ENCODE measurements at places on chromosomes 4 and X. TPM values are rescaled to one million over a fixed set of nuclear protein-coding genes. Genes with fewer than 3 reads are reported as not detected.

DNA sequence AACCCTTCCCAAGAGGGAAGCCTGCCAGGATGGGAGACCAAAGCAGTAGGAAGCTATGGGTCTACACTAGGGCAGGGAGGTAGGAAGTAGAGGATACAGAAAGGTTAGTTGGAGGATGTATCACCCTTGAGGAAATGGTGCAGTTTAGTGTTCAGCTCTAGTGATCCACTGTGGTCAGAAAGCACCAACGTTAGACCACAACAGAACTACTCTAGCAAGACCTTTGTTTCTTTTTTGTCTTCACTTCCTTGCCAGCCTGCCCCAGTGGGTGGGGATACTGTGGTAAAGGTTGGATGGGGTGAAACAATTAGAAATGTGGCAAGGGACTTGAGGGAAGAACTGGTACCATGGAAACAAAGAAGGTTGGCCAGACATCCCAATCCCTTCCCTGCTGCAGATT lies 83.3 kb downstream of the DDIT4L start:
- DNase-seq: no peak
- no peaks in the 10 kb centered on the region for H3K27me3 ChIP-seq
- no peak overlapping the region for H3K4me3 ChIP-seq
- H3K4me1 ChIP-seq: no peaks in the 10 kb centered on the region

- no peaks in the 10 kb centered on the region for H3K4me1 ChIP-seq
- H3K27ac ChIP-seq: no peak overlapping the region
- no peaks in the 10 kb centered on the region for H3K27me3 ChIP-seq
- H3K36me3 ChIP-seq: no peaks in the 10 kb centered on the region
- no peak overlapping the region for H3K4me3 ChIP-seq
- no peak for DNase-seq
Measured at GRCh38 chr4:4641661-4642495, 100.0 kb upstream of the STX18 start.

DNA sequence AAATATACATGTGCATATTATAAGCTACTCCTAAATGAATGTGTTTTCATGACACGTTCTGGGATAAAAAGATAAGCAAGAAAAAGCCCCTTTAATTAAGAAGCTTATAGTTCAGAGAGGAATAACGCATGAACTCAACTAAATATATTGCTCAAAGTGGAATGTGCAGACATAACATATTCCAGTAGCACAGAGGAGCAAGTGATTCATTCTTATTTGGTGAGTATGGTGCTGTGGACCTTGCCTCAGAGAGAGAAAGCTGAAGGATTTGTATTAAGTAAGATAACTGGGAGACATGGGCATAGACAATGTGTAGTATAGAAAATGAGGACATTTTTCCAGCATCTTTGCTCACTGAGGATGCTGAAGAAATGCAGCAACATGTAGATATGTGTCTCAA lies 76.8 kb downstream of the CFAP299 start:
- H3K27ac ChIP-seq: no peak overlapping the region
- no peaks in the 10 kb centered on the region for H3K4me1 ChIP-seq
- no peak for DNase-seq
- H3K4me3 ChIP-seq: no peak overlapping the region
- no peaks in the 10 kb centered on the region for H3K36me3 ChIP-seq

- H3K27me3 ChIP-seq: no peaks in the 10 kb centered on the region
- no peak overlapping the region for H3K27ac ChIP-seq
- DNase-seq: no peak
- H3K4me3 ChIP-seq: no peak overlapping the region
Measured at GRCh38 chrX:130552444-130553073, 150.8 kb downstream of the RBMX2 start.

DNA sequence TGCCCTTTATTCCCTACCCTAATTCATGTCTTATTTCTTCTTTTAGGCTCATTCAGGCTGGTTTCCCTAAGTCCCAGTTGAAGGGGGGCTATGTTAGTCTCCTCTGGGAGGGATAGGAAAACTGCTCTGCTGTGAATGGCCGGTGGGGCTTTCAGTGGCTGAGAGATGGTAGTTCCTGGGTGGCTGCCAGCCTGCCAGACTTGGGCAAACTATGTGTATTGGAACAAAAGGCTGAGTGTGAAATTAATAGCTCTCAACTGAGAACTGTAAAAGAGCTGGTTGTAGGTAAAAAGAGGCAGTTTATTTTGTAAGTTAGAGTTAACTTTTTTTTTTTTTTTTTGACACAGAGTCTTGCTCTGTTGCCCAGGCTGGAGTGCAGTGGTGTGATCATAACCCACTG lies 28.8 kb downstream of the ARHGAP10 start:
- H3K27ac ChIP-seq: peak overlapping the region; percentile 68
- H3K4me3 ChIP-seq: no peak overlapping the region
- H3K4me1 ChIP-seq: peaks cover 66% of the 10 kb centered on the region
- H3K36me3 ChIP-seq: no peaks in the 10 kb centered on the region

DNA sequence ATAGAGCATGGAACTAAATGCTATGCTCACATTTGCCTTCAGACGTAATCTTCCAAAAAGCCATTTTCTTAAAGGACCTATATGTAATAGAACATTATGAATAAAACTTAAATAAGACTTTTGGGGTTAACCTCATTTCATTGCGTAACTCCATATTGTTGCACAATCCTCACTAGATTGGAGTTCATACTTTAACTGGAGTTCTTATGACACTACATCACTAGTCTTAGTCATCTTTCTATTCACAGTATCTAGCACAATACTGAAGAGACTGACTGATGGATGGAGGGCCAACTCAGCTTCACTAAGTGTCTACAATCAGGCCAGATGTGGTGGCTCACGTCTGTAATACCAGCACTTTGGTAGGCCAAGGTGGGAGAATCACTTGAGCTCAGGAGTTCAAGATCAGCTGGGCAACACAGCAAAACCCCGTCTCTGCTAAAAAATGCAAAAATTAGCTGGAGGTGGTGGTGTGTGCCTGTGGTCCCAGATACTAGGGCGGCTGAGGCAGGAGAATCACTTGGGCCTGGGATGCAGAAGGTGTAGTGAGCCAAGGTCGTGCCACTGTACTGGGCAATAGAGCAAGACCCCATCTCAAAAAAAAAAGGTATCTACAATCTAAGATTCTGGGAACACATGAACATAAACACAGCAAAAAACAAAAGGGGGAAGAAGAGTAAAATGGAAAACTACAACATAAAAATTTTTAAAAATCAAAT lies 80.8 kb upstream of the MAB21L2 start:
- H3K27me3 ChIP-seq: no peaks in the 10 kb centered on the region
- no peak overlapping the region for H3K27ac ChIP-seq
- no peaks in the 10 kb centered on the region for H3K4me1 ChIP-seq

Gene INTU
- total RNA-seq: 6.3 TPM

DNA sequence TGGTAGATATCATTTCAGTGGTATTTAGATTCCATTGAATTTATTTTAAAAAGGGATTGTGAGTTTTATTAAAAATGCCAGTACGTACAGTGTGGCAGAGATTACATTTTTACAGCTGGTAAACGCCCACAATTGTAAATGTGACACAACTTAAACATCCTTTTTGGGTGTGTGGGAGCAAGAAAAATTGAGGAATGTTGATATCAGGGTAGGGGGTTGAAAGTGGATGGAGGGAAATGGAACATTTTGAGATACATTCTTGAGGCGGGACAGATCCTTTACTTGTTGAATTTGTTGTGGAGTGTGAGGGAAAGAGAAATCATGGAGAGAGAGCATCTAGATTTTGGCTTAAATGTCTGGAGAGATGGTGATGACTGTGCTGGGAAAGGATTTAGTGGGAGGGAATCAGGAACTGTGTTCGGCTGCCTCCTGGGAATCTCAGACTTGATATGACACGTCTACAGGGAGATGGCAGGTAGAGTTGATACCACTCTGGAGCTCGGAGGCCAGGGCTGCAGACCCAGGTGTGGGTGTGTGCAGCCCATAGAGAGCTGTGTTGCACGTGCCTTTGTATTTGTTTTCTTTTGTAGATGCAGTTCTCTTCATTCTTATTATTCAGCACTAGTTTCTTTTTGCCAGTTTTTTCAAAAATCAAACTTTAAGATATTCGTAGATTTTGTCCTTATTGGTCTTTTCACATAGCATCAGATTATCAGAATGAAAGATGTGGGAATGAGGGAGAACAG lies 10.8 kb downstream of the TMEM131L start:
- DNase-seq: no peak
- no peaks in the 10 kb centered on the region for H3K36me3 ChIP-seq
- no peak overlapping the region for H3K4me3 ChIP-seq
- no peaks in the 10 kb centered on the region for H3K27me3 ChIP-seq
- H3K27ac ChIP-seq: no peak overlapping the region

Gene NEIL3
- 2.1 TPM for total RNA-seq

Gene TMSB15A
- not detected for total RNA-seq

Gene ODAPH
- 0.23 TPM for total RNA-seq

- no peak overlapping the region for H3K27ac ChIP-seq
- no peaks in the 10 kb centered on the region for H3K36me3 ChIP-seq
Measured at GRCh38 chr4:86235549-86235948, 124.3 kb downstream of the MAPK10 start.

DNA sequence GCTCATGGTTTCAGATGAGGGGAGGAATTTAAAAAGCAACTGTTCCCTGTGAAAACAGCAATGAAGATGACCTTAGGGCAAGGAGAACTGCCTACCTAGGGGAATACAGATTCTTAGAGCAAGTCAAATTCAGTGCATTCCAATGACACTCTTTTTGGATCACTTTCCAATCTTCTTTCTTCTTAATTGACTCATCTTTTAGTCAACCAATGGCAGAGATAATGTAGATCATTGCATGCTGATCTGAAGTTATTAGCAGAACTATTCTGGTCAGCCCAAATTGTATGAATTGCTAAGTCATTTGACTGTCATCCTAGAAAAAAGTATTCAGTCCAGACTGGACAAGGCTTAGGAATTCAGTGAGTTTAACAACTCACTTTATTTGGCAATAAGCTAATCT lies 12.6 kb upstream of the NR3C2 start:
- no peak for DNase-seq
- no peak overlapping the region for H3K27ac ChIP-seq
- no peaks in the 10 kb centered on the region for H3K4me1 ChIP-seq
- H3K27me3 ChIP-seq: no peaks in the 10 kb centered on the region
- no peak overlapping the region for H3K4me3 ChIP-seq

DNA sequence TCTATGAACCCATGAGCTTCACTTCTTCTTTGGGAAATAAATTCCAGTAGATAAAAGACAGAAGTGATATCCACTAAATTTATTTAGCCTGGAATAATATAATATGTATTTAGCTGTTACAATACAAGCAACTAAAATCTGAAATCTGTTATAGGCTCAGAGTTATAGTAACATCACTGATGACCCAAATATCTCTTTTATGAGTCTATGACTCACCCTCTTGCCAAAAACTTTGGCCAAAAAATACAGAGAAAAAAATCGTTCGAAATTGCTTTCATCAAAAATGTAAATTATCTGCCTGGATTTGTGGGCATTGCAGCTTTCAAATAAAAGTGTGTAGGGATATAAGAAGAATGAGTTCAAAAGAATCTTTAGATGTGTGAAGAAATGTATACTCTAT lies 89.4 kb upstream of the DKK2 start:
- no peaks in the 10 kb centered on the region for H3K4me1 ChIP-seq
- no peaks in the 10 kb centered on the region for H3K27me3 ChIP-seq
- H3K27ac ChIP-seq: no peak overlapping the region
- H3K4me3 ChIP-seq: no peak overlapping the region
- H3K36me3 ChIP-seq: no peaks in the 10 kb centered on the region
- no peak for DNase-seq

- DNase-seq: no peak
- no peak overlapping the region for H3K27ac ChIP-seq
- H3K36me3 ChIP-seq: no peaks in the 10 kb centered on the region
- H3K4me3 ChIP-seq: peak overlapping the region; percentile 22
Measured at GRCh38 chr4:146654687-146655520, 16.2 kb downstream of the POU4F2 start.

DNA sequence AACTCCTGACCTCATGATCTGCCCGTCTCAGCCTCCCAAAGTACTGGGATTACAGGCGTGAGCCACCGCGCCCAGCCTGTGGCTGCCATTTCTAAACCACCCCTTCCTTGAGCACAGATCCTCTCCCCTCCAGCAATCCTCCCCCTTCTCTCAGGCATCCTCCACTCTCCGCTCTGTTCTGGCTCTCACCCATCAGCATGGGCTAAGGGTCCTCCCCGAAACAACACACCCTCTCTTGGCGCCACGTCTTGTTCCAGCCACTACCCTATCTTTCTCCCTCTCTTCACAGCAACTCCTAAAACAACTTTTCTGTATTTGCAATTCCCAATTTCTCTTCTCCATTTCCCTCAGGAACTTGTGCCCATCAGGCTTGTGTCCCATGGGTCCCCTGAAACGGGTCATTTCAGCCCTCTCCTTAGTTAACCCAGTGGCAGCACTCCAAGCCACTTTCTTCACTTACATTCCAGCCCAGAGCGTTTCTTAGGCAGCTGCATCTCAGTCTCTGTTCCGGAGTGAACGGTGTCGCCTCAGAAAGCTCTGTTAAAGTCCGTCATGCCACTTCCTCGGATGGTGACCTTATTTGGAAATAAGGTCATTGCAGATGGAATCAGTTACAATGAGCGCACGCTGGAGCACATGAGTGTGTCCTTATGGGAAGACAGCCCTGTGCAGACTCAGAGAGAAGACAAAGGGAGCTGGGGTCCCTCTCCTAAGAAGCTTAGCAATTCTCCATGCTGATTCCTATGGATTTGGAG lies 28.3 kb upstream of the CLDN24 start:
- H3K36me3 ChIP-seq: no peaks in the 10 kb centered on the region
- peaks cover 32% of the 10 kb centered on the region for H3K4me1 ChIP-seq
- no peak for DNase-seq
- peak overlapping the region; percentile 61 for H3K27ac ChIP-seq
- H3K4me3 ChIP-seq: no peak overlapping the region

DNA sequence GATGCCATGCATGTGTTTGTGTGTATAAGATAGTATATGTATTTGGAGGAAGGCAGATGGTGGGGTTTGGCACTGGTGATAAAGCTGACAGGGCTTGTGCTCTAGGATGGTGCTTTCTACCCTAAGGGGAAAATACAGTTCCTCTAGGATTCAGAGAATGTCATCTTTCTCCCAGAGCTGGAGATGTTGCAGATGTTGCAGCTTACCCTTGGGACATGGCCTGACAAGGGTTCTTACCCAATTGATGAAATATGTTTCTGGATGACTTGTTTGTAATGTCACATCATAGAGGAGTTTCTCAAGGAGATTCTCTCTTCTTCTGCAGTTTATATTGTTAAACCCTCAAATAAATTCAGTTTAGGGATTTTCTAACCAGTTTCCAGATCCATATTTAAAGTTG lies 52.5 kb upstream of the PITX2 start:
- H3K4me1 ChIP-seq: no peaks in the 10 kb centered on the region
- H3K36me3 ChIP-seq: no peaks in the 10 kb centered on the region
- no peak overlapping the region for H3K27ac ChIP-seq
- H3K4me3 ChIP-seq: no peak overlapping the region

GRCh38 chr4:36207831-36208520 lies 36.3 kb downstream of the ARAP2 start:
- no peak for DNase-seq
- H3K4me3 ChIP-seq: no peak overlapping the region
- no peak overlapping the region for H3K27ac ChIP-seq
- no peaks in the 10 kb centered on the region for H3K4me1 ChIP-seq

GRCh38 chr4:57191523-57192034 lies 81.4 kb upstream of the IGFBP7 start:
- no peak overlapping the region for H3K27ac ChIP-seq
- DNase-seq: no peak
- H3K4me3 ChIP-seq: no peak overlapping the region
- no peaks in the 10 kb centered on the region for H3K27me3 ChIP-seq
- H3K36me3 ChIP-seq: no peaks in the 10 kb centered on the region

- no peaks in the 10 kb centered on the region for H3K27me3 ChIP-seq
- H3K27ac ChIP-seq: no peak overlapping the region
- H3K4me3 ChIP-seq: no peak overlapping the region
- no peaks in the 10 kb centered on the region for H3K36me3 ChIP-seq
- peaks cover 18% of the 10 kb centered on the region for H3K4me1 ChIP-seq
- no peak for DNase-seq
Measured at GRCh38 chrX:2451501-2452316, 49.1 kb downstream of the DHRSX start.

Gene BCORL1
- 1.7 TPM for total RNA-seq
